ENCODE measurements at places on chromosomes 3 and 15.

DNA sequence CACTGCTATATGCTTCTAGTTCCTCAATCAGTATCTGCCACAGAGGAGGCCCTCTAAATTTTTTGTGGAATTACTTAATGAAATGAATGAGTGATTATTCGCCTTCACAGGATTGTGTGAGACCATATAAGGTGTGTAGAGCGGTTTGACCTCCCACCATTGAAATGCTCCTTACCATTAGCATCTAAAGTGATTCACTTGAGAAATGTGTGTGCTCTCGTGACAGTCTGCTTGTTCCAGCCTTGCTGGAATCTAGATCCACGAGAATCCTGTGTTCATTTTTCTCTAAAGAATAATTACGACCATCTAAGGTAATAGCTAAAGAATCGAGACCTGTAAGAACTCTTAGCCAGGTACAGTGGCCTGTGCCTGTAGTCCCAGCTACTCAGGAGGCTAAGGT is 126.9 kb downstream of the FNDC3B start:
- DNase-seq = no peak

GRCh38 chr15:40253167-40253790 is 14.4 kb downstream of the PAK6 start:
- DNase-seq = no peak

DNA sequence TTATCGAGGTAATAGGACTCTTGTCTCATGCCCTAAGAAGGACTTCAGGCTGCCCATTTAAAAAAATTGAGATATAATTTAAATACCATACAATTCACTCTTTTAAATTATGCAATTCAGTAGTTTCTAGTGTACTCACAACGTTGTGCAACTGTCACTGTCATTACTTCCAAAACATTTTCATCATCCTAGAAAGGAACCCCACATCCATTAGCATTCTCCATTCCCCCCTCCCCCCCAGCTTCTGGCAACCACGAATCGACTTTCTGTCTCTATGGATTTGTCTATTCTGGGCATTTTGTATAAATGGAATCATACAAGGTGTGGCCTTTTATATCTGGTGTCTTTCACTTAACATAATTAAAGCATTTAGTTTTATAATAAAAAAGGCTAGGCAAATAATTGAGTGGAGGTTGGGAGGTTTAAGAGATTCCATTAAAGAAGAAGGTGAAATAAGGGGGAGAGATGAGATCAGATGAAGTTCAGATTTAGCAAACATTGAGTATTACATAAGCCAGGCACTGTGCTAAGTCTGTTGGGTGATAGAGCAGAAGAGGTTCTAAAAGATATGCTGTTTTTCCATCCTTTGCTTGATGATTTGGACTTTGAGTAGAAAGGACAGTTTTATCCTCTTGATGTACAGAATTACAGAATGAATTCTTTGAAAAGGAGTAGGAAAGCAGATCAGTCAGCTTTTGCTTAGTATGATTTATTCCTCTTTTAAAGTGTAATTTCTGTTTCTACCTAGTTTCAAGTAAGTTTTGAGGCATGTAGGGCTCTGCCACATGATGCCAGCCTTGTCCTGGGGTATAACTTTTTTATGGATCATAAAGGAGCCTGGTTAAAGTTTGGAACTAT is 36.3 kb downstream of the UBE2E2 start:
- DNase-seq = no peak

DNA sequence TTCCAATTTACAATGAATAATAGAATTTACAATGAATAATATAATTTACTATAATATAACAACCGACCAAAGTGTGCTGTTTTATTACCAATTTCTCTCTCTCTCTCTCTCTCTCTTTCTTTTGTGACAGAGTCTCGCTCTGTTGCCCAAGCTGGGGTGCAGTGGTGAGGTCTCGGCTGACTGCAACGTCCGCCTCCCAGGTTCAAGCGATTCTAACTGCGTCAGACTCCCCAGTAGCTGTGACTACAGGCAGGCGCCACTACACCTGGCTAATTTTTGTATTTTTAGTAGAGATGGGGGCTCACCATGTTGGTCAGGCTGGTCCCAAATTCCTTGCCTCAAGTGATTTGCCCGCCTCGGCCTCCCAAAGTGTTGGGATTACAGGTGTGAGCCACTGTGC is 17.0 kb upstream of the CCNL1 start:
- no peak for DNase-seq

DNA sequence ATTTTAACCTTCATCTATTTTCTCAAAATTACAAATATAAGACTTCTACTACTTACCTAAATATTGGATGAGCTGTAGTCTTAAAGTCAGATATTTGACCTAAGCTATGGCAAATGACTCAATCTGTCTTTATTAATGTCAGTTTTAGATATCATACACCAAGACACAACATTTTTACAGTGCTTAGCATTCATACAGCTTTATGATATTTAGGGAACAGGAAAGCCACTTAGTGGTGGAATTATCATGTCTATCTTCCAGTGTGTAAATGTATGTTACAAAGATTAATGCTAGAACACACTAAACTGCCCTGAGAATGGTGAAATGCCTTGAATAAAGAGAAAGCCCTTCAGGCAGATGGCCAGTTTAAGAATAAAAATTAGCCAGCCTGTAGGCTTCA is 135.0 kb downstream of the SPATA16 start:
- no peak for DNase-seq

DNA sequence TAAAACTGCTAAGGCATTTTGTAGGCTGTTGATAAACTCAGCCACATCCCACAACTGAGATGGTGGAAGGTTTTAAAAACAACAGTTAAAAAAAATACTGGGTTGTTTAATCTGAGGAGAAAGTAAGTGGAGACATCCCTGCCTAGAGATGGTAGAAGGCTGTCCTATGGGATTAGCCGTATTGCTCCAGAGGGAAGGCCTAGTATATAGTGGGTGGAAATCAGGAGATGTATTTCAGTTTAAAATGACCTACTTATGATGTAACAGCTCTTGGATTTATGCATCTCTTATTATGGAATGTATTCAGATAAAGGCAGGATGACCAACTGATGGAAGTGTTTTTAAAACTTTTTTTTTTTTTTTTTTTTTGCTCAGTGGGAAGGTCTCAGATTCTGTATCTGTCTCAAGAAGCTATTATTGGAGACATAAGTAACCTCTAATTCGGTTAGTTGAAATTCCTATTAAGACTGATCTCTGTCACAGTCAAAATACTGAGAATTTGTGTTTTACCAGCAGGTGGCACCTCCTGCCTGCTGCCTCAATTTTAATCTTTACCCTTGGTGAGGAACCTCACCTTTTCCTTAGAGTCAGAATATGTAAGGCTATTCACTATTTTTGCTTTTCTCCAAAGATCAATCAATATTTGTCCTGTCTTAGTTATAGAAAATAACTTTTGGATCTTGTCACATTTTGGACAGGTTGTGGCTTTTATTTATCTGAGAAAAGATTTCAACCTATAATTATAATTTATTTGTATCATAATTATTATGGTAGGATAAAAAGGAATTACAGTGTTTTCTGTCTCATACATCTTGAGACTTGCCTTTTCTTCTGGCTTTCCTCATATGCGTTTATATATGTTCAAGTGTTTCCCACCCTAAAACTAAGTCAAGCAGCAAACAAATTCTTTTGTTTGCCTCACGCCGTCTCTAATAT is 63.0 kb downstream of the VPS8 start:
- DNase-seq = no peak

DNA sequence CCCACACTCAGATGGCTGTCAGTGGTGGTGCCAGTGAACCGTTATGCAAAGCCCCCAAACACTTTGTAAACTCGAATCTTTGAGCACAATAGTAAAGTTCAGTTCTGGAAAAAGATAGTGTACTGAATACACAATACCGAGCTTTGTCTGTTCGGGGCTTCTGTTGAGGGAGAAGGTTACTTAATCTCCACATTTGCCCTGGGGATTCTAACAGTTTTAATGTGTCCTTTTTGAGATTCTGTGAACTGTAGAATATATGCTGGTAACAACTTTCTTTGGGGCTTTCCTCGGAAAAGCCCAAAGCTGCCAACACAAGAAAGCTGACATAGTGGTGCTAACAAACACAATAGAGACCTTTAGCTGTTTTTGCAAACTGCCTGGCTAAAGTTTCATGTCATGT is 686.5 kb downstream of the ROBO1 start:
- no peak for DNase-seq

- DNase-seq = no peak
Measured at GRCh38 chr3:30583973-30584372, 22.4 kb upstream of the TGFBR2 start.

DNA sequence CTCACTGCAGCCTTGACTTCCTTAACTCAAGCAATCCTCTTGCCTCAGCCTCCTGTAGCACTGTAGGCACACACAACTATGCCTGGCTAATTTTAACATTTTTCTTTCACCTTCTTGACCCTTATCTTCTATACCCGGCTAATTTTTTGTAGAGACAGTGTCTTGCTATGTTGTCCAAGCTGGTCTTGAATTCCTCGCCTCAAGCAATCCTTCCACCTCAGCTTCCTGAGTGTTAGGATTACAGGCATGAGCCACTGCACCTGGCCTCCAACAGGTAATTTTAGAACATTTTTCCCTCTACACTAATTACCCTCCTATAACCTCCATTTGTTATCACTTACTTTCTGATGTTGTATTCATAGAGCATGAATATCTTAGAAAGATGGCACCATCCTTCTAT is 60.3 kb downstream of the SPG11 start:
- no peak for DNase-seq

DNA sequence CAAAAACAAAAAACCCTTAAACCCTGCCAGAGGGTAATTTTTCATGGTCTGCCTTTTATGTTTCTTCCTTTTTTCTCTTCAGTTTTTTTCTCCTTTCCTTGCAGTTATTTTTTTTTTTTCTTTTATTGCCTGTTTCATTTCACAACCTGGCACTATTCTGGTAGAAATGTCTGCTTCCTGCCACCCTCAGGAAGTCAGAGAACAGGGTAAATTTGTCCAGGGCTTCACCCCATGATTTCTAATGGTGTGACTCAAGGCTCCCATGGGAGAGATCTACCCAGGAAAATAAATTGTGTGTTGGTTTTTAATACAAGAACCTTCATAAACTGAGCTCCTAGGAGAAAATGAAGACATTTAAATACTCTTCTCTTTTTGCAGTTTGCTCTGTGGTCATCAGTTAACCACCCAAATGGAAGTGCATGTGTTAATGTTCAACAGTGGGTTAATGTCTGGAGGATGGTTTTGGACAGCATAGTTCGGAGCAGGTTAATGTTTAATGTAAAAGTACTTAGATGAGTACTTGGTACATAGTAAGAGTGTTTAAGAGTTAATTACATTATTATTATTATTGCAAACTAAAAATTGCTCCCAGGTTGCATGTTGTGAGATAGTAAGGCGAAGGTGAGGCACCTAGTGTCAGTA is 45.9 kb downstream of the CGNL1 start:
- DNase-seq = no peak

DNA sequence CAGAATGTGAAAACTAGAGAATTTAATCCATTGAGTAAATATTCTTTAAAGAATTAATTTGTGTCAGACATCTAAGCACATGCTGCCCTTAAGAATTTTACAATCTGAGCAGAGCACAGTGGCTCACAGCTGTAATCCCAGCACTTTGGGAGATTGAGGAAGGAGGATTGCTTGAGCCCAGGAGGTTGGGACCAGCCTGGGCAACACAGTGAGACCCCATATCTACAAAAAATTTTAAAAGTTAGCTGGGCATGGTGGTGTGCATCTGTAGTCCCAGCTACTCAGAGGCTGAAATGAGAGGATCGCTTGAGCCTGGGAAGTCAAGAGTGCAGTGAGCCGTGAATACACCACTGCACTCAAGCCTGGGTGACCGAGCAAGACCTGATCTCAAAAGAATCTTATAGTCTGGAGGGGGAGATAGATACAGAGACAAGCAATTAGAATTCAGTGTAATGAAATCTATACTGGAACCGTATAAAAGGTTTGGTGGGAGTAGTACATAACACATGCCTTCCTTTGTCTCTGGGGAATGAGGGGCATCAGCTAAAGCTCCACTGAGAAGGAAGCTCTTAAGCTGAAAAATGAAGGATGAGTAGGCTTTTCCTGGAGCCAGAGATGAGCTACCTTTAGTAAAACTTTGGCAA is 21.2 kb downstream of the ATP11B start:
- no peak for DNase-seq

DNA sequence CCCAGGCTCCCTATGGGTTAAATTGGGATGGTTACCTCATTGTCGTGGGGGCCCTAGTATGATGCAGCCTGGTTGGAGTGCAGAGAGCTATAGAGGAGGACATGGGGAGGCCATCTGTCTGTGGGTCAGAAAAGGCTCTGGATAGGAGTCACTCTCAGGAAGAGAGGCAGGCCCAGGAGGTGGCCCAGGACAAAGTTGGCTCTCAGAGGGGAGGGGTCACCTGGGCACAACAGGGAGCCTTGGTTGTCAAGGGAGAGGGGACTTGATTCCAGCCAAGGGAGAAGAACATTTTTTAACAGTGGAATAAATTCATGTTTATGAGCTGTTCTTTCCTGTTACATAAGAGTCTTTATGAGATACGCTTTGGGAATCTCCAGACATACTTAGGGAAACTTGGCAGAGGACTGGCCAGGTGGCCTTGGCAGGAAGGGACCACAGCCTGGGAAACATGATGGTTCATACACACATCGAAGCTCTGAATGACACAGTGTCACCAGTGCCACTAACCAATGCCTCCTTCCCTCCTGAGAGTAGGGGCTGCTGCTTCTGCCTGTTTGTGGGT is 27.5 kb upstream of the LCTL start:
- no peak for DNase-seq

DNA sequence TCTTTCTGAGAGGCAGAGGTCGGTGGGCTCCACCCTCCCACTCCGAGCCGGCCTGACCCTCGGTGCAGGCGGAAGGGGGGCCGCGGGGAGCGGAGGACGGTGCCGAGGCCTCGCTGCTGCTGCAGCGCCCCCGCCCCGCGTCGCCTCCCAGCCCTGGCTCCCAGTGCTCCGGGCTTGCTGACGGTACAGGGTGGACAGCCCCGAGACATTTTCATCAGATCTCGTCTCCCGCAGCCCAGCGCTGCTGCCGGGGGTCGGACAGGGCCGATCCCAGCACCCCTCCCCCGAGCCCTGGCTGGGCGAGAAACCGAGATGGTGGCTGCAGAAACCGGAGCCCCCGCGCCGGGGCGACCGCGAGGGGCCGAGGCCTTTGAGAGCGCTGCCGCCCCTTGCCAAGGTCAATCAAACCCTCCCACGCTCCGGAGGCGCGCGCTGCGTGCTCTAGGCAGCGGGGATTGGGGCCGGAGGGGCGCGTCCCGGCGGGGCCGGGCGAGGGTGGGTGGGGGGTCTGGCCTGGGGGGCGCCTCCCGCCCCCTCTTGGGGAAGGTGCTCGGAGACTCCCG is 42.5 kb downstream of the EPHB3 start:
- DNase-seq = no peak

Measured in activated CD4-positive, CD25-positive, alpha-beta regulatory T cell treated with anti-CD3 and anti-CD28 coated beads, Interleukin-2, amount 50 U/mL, for 16 hours (primary cell).